ENCODE measurements at places on chromosomes 12 and 14.

DNA sequence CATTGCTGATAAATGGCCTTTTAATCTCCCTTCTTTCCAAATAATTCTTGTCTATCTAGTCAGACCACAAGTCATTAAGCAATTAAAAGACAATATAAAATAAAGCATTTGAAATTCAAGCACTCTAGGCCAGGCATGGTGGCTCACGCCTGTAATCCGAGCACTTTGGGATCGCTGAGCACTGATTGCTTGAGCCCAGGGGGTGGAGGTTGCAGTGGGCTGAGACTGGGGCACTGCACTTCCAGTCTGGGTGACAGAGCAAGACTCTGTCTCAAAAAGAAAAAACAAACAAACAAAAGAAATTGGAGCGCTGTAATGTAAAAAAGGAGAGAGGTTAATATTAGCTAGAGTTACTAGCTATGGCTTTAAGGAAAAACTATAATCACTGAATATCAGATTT, 30.5 kb upstream of the CSRP2 start:
- DNase-seq, result no peak

DNA sequence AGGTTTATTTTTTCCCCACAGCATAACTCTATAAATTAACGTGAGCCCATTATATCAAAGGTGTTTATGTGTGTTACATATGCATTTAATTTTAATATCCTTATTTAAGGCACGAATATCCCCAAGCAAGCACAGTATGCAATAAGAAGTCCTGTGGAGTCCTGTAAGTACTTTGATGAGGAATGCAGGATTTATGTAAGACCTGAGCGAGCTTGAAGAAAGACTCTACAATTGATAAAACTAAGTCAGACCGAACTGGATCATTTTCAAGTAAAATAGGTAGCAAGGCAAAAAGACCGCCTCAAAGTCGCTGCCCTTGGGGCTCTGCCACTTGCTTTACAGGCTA, 755 bp downstream of the SLC25A21 start:
- DNase-seq, result no peak

- no peak for DNase-seq
Measured at GRCh38 chr12:16611146-16611545, 5.2 kb upstream of the LMO3 start.

- DNase-seq, result no peak
Measured at GRCh38 chr12:100453951-100454350, 19.7 kb upstream of the NR1H4 start.

DNA sequence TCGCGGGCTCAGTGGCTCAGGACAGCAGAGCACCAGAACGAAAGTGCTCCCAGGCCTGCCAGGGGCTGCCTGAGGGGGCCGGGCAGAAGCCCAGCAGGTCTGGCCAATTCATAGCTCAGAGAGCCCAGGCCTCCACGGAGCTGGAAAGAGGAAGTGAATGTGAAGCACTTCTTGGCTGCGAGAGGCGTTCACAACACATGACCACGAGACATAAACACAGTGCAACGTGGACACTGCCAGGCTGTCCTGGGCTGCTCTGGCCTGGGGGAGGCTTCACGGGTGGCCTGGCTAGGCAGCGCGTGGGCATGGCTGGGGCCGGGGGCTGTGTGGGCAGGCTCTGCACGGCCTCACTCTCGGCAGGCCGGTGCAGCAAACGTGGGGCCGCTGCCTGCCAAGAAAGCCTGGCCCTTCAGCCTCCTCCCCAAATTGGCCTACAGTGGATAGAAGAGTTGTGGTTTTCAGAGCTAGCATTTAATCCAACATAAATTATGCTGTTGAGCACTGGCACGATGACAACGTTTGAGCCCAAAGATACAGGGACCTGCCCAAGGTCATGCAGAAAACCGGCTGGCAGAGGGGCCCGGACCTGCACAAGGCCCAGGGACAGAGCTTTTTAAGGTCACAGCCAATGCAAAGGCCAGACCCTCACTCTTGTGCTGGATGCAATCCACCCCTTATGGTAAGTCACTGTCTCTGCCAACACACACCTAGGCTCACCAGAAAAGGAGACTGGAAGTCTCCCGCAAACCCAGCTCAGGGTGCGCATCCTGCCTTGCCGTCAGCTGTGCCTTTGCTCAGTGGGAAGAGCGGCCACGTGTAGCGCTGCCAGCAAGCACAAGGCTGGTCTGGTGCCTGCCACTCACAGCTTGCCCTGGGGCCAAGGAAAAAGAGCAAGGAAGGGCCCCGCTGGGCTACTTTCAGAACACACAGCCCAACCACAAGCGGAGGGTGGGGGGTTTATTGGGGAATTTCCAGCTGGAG, 8.6 kb downstream of the SLC25A29 start:
- peak; percentile 91 for DNase-seq

GRCh38 chr14:68753690-68754089, 39.2 kb downstream of the ZFP36L1 start:
- DNase-seq, result no peak

DNA sequence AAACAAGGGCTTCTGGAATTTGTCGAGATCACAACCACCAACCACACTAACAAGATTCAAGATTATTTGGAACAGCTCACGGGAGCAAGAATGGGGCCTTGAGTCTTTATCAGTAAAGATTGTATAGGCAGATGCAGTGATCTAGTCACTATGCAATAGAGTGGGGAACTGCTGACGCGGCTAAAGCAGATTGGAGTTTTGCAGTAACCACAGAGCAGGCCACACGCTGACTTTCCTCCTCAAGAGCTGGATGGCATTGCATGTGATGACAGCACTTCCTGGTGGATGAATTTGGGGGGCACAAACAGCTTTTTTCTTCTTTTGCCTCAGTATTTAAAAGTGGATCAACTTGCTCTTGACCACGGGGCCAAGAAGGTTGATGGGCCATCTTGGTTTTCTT, 46.0 kb downstream of the KCNK13 start:
- DNase-seq, result peak; percentile 52

GRCh38 chr14:77478796-77479195, 19.8 kb downstream of the ISM2 start:
- DNase-seq, result no peak

GRCh38 chr12:102618197-102618877, 138.0 kb upstream of the IGF1 start:
- no peak for DNase-seq

DNA sequence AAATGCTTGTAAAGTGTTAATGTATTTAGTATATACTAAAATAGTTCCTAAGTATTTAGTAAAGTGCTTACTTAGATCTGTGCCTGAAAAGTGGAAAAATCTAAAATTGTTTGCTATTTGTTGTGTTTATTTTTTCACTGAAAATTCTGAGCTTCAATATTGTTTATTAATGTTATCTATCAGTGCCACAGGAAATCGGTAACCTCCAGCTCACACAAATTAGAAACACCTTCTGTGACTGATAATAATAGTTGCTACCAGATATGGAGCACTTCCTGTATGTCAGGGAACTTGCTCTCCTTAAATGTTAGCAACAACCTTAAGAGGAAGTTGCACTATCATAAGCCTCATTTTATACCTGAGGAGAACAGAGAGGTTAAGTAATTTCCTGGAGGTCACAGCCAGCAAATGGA, 723 bp upstream of the LRP10 start:
- no peak for DNase-seq

- DNase-seq, result no peak
Measured at GRCh38 chr14:54267172-54267571, 129.6 kb upstream of the CDKN3 start.

GRCh38 chr12:67893022-67893580, 96.1 kb upstream of the IFNG-AS1 start:
- DNase-seq, result no peak

- DNase-seq, result peak; percentile 93
Measured at GRCh38 chr14:61477712-61478462, 156.5 kb downstream of the PRKCH start.

- no peak for DNase-seq
Measured at GRCh38 chr12:53563452-53564028, 56.3 kb upstream of the NPFF start.

DNA sequence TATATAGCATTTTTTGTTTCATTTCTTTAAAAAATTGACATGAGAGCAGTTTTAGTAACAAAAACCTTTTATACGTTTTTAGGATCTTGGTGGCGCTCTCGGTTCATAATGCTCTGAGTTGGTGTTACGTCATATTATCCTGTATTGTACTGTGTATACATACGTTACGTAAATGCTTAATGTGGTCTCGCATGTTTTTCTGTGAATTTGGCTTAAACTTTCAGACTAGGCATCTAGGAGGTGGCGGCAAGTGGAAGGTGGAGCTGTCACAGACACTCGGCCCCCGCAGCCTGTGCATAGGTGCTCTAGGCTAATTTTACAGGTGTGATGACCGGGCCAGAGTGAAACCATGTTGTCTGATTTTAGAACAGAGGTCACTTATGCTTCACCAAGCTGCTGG, 60.0 kb downstream of the PPP2R5C start:
- no peak for DNase-seq

DNA sequence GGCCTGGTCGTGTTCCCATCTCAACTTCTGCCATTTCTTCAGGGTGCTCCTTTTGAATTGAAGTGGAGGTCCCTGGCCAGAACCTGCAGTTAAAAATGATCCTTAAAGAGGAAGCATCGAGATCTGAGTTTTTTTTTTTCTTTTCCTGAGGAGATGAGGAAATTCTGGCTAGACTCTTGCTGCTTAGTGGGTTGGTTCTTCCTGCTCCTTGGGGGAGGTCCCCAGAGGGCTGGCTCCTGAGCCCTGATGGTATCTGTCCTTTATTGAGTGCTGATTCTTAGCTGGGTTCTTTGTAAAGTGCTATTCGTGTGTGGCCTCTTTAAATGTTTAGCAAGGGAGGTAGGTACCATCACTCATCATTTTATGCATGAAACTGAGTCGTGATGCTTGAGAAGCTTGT, 11.7 kb downstream of the PELI2 start:
- DNase-seq, result no peak

DNA sequence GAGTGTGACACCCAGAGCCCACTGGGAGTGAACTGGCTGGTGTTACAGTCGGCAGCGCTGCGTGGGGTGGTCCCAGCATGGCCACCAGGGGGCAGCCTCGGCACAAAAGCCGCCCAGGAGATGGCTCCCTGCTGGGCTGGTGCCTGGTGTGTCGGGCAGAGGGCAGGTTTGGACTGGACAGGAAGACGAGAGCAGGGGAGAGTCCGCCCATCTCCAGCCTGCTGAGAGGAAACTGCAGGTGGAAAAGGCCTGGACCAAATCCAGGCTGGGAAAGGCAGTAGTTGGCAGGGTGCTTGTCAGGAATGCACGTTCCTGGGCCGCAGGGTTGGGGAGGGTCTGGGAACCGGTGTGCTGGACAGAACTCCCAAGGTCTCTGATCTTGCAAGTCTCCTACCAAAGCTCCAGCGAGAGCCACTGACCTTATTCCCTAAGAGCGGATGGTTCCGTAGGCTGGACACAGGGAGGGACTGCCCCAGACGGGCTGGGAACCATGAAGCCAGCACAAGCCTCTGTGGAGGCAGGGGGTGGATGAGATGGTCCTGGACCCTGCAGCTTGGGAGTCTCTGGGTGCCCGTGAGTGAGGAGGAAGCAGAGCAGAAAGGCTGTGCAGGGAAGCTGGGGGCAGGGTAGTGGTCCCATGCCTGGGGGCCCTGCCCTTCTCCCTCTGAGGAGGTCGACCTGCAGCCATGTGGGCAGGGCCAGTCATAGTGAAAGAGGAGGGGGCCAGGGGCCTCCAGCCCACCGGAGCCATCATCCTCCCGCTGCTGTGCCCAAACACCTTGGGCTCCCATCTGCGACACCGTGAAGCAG, 1.8 kb downstream of the AHNAK2 start:
- peak; percentile 94 for DNase-seq

DNA sequence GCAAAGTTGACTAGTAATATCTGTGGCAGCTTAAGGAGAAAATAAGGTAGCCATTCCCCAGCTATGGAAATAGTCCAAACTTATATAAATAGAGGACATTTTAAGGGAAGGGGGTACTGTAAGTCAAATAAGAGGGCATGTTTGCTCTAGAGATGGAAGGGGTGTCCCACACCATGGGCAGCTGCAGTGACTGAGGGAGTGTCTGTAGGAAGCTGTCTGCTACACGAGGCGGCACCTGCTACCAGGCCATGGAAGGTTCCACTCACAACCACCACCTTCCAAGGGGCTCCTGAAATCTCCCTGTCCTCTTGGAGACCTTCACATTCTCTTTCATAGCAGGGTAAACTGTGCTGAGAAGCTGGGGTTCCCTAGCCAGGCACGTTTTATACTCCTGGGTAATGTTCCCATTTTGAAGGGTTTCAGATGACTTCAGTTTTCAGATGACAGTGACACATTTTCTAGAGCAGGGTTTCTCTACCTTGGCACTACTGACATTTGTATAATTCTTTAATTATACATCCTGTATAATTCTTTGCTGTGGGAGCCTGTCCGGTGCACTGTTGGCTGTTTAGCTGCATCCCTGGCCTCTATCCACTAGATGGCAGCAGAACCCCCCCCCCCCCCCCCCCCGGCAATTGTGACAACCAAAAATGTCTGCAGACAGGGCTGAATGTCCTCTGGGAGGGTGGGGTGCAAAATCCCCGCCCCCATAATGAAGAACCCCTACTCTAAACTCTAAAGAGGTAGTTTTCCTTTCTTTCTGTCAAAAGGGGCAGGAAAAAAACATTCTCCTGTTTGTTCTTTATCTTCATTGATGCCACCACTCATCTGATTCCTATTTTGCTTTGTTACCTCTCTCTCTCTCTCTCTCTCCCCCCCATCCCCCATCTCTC, 11.6 kb upstream of the SMCO2 start:
- DNase-seq, result no peak

GRCh38 chr12:88299567-88300101, 157.5 kb downstream of the TMTC3 start:
- no peak for DNase-seq

GRCh38 chr14:90613453-90613852, 202.8 kb downstream of the TTC7B start:
- no peak for DNase-seq

GRCh38 chr14:64082837-64083236, 211.3 kb downstream of the ESR2 start:
- DNase-seq, result no peak

DNA sequence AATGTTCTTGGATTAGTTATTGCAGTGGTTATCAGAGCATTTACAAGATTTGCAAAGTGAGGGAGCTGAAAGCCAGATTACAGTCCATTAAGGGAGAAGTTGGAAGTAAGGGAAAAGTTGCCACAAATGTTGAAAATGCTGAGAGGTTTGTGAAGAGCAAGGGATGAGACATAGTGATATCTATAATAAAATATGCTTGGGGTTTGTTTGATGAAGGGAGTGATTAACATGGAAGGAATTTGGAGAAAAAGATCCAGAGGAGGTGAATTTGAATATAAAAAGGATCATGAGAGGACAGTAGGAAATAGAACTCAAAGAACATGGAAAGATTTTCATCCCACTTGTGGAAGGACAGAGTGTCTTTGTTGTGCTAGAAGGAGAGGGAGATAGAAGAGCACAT, 19.3 kb upstream of the CCER1 start:
- no peak for DNase-seq

GRCh38 chr12:100273782-100274181, 6.8 kb downstream of the SCYL2 start:
- DNase-seq, result no peak
